Fibroblast of the conjunctiva (primary cell): ENCODE measurements at places on chromosomes 3 and 15.

DNA sequence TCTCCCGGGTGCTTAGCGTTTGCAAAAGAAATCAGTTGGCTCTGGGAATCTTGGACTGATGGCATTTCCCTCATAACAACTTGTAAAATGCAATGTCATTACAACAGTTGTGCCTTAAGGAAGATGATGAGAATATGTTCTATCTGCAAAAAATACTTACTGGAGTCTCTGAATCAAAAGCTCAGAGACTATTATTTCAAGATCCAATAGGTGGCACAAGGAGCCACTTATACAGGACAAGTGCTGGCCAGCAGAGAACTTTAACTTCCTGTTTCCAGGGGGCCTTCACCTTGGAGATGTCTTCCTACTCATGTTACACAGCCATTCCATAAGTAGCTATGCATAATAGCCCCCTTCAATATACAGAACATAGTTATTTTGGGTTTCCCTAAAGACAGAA, 8.9 kb upstream of the RPS27L start:
- no peak for DNase-seq

DNA sequence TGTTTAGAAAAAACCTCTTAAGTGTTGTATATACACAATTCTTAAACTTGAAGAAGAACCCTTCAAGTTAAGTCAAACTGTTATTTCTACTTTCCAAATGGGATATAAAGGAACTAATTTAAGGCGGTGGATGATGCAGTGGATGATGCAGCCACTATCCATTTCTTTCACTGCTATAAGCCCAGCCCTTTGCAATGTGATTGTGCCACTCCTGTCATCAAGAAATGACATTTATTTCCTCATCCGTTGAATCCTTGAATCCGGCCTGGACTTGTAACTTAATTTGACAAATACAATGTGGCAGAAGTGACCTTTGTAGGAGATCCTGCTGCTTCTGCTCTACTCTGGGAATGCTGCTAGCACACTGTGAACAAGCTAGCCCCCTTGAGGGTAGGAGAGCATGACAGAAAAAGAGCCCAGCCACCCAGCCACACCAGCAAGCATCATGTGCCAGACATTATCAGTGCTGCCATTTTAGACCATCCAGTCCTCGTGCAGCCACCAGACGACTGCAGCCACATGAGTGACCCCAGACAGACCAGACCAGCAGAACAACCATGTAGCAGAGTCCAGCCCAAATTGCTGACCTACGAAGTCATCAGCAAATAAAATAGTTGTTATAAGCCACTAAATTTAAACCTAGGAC, 47.4 kb downstream of the UACA start:
- DNase-seq: no peak

DNA sequence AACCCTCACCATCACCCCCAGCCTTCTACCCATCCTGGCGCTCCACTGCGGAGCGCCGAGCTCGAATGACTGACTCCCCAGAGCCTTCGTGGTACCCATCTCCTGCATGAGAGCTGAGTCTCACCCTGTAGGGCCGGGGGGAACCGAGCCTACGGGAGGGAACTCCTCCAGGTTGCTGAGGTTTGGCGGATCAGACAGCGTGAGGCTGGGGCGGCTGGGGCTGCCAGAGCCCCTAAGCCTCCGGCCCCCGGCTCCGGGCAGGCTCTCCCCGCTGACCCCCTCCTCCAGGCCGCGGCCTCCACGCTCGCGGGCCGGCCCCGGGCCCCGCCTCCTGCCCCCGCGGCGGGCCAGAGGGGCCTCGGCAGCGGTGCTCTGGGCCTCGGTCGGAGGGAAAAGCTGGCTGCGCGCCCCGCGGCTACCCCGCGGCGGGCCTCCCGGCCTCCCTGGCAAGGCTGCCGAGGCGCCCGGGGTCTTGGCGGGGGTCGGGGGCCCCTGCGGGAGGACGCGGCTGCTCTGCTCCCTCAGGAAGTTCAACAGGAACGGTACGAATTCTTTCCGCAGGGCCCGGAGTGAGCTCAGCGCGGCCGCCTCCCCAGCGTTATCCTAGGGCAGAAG, 643 bp downstream of the CDAN1 start:
- DNase-seq: no peak

GRCh38 chr15:91541286-91541685, 312.2 kb upstream of the SLCO3A1 start:
- DNase-seq: no peak

DNA sequence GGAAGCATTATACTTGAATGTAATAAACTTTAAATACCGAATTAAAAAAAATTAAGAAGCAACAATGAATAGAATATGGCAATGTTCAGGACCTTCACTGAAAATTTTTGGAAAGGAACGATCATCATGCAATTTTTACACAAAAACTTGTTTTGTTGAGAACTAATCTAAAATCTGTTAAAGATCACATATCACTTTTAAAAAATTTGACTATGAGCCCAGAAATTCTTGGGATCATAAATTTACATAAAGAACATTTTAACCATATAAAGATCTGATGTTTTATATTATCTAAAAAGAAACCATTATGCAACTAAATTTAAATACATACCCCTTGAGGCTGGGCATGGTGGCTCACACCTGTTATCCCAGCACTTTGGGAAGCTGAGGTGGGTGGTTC, 76.2 kb upstream of the MELTF start:
- no peak for DNase-seq

- DNase-seq: no peak
These were observed 120.0 kb downstream of the PLD1 start for GRCh38 chr3:171690281-171690680.

- no peak for DNase-seq
These were observed 42.5 kb upstream of the DYNC1LI1 start for GRCh38 chr3:32613183-32613582.

DNA sequence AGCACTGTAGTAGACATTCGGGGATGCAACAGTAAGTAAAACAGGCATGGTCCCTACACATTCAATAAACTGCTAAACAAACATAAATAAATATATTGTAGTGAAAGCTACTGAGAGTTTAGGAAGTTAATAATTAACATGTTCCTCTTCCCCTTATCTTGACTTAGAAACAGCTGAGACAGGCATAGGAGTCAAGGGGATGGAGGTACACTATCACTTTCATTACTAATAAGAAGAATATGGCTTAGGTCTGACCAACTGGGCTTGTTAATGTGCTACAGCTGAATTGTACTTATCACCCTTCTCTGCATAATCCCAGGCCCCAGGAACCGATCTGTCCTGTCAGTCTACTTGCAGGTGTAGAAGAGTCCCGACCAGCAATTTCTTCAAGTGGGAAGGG, 116.3 kb upstream of the DAZL start:
- DNase-seq: no peak

GRCh38 chr15:33813891-33814290, 154.4 kb upstream of the CHRM5 start:
- no peak for DNase-seq

- no peak for DNase-seq
These were observed 22.5 kb downstream of the GATM start for GRCh38 chr15:45355860-45356259.

- DNase-seq: no peak
These were observed 451.5 kb downstream of the FGF12 start for GRCh38 chr3:192275741-192276355.

DNA sequence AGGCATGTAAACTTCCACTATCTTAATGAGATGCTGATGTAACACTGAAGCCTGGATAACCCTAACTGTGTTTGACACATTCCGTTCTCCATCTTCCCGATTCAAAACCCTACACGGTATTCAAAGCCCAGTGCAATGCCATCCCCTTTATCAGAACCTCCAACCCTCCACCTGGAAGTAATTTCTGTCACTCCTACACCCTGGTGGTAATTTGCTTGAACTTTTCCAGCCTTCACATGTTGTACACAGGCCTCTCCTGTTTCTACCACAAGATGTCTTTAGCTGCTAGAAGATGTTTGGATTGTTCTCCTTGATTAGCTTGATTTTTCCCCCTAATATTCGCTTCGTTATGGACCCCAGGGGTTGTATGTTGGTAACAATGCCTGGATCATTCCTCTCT, 208.9 kb downstream of the CHST2 start:
- no peak for DNase-seq

DNA sequence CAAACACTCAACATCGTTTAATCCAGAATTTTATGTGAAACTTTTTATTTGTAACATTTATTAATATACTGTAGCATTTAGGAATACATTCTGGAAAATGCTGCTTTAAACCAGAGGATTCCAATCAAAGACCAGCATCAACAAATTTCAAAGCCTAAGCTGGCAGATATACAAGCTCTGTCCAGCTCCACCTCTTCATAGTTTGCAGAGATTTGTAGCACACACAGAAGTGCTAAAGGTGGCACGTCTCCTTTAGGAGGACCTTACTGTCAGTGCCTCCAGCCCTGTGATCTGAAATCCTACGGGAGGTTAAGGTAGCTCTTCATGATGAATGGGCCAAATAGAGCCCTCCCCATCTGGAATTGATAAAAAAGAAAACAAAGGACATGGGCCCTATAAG, 329.7 kb upstream of the NECTIN3 start:
- no peak for DNase-seq

- DNase-seq: no peak
These were observed 25.7 kb downstream of the GPR15 start for GRCh38 chr3:98557324-98558010.

DNA sequence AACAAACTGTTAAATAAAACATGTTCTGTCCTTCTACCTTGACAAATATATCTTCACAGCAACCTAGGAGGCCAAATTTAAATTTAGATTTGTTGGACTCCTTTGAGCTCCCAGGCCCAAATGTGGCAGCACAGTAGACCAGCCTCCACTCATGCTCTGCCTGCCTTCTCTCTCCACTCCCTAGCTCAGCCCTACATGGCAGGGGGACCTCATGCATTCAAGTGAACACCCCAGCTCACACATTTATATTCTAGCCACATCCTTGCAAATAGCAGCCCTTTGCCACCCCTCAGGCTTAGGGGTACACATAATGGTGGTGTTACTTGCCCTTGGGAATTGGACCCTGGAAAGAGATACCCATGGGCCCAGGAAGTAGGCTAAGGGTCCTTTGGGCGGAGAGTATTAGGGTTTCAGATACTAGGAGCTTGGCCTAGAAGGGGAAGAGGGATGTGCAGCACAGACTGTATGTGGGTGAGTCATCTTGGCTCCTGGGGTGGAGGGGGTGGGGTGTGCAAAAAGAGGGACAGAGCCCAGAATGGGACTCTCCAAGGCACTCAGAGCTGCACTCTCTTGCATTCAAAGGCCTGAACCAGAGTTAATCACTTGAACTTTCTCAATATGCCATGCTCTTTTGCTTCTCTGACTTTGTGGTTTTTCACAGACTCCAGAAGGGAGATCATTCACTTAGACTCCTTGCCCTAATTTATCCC, 268.4 kb upstream of the ROPN1 start:
- DNase-seq: peak; percentile 43

- DNase-seq: no peak
These were observed 18.2 kb upstream of the KIF23 start for GRCh38 chr15:69395991-69396390.
